ENCODE measurements at places on chromosomes 2 and 18.

- no peak for DNase-seq
Measured at GRCh38 chr2:162430323-162430722, 86.4 kb downstream of the GCA start.

DNA sequence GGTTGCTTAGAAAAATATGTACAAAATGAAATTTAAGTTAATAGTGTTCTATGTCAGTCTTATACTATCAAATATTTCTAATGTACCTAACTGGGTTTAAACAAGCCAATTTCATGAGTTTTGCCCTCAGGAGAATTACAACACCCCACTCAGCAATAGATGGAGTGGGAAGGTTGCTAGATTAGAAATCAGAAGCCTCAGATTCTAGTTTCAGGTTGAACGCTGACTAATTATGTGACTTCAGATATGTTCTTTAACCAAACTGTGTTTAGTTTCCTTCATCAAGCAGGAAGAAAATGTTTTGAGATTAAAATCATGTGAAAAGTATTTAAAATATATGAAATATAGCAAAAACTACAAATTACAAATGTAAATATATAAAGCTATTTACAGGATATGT, 133.8 kb upstream of the KCNH7 start:
- no peak for DNase-seq

- DNase-seq: no peak
Measured at GRCh38 chr18:71707985-71708500, 836.1 kb downstream of the CBLN2 start.

DNA sequence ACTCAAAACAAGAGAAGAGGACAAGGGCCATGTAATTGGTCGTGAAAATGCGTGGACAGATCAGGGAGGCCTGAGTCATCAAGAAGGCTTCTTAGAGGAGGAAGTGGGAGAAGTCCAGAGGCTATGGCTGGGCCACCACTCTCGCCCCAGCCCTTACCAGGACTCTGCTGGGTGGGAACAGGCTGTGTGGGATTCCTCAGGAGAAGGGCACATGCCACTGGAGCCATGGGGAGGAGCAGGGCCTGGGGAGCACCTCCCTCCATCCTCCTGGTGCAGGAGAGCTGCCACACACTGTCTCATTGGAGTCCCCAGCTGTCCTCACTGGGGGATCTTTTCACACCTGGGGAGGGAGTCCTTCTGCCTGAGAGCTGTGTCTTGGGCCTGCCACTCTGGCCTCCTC, 9.4 kb upstream of the RALB start:
- DNase-seq: no peak

DNA sequence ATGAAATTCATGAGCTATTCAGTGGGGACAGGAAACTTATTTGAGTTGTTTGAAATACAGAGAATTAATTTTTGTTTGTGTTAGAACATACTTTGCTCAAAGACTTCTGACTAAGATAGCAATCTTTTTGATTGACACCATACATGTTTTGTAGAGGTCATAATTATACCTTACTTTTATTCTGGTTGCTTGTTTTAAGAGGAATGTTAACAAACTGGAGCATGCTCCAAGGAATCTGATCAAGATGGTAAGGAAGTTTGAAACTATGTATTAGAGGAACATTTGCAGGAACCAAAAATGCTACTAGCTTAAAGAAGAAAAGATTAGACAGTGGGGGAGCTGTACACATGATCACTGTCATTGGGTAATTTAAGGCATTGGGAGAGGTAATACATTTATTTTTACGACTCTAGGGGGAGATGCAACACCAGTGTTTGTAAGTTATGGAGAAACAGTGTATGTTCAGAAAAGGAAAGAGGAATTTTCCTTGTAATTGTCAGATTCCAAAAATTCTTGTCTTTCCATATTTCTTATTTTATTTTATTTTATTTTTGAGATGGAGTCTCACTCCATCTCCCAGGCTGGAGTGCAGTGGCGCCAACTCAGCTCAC, 8.0 kb downstream of the AGFG1 start:
- DNase-seq: no peak

DNA sequence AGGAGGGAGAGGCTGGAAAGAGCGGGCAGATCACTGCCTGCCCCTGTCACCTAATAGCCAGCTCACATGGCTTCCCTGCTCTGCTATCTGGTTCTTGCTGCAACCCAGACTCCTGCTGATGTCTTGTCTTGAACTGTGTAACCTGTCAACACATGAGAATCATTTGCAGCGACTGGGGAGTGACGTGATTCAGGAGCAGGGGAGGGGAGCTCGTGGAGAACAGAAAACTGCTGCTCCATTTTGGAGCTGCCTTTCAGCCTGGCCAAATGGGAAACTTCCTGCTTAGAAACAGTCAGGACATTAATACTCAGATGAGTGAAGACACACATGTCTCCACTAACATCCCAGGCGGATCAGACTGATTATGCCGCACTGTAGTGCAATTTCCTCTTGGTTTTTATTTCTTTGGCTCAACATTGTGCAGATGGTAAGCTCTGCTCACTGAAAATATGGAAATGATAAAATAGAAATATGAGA, 38.1 kb downstream of the RPL37A start:
- no peak for DNase-seq

DNA sequence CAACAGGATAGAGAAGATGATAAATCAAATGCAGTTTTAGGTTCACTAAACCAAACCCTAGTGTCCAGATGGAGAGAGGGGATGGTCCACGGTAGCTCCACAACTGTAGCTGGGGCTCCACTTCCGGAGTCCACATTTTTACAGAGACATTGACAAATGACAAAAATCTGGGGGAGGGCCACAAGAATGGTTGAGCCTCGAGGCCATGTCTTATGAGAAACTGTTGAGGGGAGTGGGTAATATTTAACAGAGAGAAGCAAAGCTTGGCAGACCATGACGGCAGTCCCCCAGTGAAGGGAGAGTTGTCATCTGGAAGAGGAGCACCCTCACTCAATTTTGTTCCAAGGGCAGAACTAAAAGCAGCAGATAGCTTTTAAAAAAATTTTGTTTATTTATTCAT, 17.6 kb upstream of the EPHA4 start:
- DNase-seq: no peak

- DNase-seq: no peak
Measured at GRCh38 chr2:71730785-71731383, 277.5 kb downstream of the DYSF start.

GRCh38 chr2:189265696-189266320, 86.2 kb upstream of the COL5A2 start:
- no peak for DNase-seq

GRCh38 chr2:159895258-159896065, 97.5 kb upstream of the CD302 start:
- DNase-seq: no peak

DNA sequence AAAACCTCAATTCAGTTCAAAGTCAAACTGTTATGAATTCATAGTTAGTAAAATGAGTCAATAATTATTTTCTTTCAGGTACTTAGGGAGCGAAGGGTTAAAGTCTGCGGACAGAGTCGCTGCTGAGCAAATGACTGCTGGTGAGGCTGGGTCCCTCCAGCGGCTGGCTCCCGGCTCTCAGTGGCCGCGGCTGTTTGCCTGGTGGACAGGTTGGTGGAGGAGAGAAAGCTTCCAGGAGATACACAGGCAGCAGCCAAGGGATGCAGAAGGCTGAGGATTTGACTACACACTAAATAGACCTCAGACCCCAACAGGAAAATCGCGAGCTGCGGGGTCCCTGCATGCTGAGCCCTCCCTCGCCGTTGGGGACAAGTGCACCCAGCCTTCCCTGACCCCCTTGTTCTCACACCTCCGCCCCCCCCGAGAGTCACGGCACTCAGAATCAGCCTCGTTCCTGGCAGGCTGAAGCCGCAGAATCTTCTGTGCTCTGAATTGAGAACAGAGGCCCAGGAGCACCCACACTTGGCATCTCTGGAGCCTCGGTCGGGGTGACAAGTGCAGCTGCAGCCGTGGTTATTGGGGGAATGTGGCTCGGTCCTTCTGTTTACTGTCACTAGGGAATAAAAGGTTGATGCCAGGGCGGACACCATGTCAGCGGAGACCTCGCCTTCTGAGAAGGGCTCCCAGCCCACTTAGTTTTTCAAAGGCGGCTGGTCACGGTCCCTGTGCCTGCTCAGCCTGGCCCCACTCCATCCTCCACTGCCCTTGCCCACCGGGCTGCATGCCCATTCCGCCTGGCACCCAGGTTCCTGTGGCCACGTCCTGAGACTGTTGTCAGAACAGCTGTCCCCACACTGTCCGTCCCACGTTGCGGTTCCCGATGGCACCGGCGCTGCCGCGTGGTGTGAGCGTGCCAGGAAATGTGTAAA, 74.0 kb downstream of the SLC66A2 start:
- no peak for DNase-seq

DNA sequence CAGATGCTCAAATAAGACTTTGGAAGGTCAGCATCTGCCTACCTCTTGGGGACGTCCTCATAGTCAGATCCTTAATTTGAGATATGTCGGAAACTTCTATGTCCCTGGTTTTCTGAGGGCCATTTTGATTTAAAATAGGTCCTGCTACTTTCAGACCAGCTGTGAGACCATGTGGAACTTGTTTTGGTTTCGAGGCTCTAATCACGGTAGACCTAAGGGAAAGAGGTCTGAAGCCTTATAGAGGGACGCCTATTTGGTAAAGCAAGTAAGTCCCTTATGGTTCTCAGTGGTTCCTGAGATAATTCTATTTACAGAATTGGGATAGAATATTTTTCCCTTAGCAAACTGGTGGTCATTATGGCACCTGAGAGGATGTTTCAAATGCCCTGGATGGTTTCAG, 75.1 kb downstream of the RFTN2 start:
- DNase-seq: no peak

GRCh38 chr2:144730711-144731110, 210.8 kb upstream of the ZEB2 start:
- no peak for DNase-seq

- DNase-seq: no peak
Measured at GRCh38 chr2:218755567-218756404, 26.2 kb upstream of the CYP27A1 start.

GRCh38 chr2:106566050-106566449, 78.9 kb downstream of the CD8B2 start:
- DNase-seq: no peak

- DNase-seq: no peak
Measured at GRCh38 chr2:150681120-150681804, 193.8 kb upstream of the RND3 start.

- DNase-seq: no peak
Measured at GRCh38 chr2:150569761-150570160, 82.3 kb upstream of the RND3 start.

DNA sequence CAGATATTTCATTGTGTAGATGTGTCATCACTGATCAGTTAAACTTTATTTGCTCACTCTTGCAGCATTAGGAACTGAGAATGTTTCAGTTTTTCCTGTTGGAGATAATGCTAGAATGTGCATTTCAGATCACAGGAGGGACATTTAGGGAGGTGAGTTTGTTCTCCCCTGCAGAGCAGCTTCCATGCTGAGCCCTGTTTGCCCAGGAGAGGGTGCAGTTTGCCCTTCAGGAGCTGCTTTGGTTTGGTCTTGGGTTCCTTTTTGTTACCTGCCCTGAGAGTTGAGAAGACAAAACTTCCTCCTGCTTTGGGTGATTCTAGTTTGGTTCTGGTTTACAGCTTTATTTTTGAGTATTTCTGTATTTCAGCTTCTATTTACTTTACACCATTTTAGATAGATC, 49.9 kb downstream of the DGKD start:
- peak; percentile 42 for DNase-seq

- no peak for DNase-seq
Measured at GRCh38 chr2:187549951-187550555, 4.2 kb downstream of the TFPI start.

GRCh38 chr2:25684577-25685473, 11.4 kb upstream of the DTNB start:
- DNase-seq: no peak

- DNase-seq: no peak
Measured at GRCh38 chr2:182144776-182145165, 159.1 kb downstream of the PPP1R1C start.

GRCh38 chr2:76998152-76998551, 524.0 kb downstream of the LRRTM4 start:
- no peak for DNase-seq

GRCh38 chr18:11809895-11810294, 41.3 kb upstream of the CHMP1B start:
- no peak for DNase-seq

DNA sequence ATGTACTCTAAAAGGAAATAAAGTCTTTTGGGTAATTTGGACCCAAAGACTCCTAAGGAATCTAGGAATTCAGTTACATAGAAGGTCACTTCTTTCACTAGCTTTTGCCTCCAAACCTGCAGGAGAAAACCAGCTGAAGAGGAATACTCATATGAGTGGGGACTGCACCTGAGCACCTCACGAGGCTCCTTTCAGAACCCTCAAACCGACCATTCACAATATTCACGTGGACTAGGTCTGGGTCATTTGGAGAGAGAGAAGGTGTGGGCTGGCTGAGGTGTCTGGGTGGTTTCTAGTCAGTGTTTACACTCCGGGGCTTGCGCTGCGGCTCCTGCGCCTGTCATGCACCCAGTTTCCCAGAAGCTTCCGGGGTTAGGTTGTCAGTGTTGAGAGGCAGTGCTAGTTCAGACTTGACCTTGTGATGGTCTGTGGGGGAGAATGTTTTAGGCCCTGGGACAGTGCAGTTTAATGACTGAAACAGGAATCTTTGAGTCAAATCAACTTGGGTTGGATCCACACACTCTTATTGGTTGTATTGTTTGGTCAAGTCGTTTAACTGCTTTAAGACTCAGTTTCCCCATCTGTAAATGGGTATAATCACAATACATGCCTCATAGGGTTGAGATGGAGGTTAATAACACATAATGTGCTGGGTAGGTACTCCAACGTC, 78.4 kb downstream of the LIMS1 start:
- DNase-seq: no peak

All from activated naive CD4-positive, alpha-beta T cell (primary cell).